Mesothelial cell of epicardium (in vitro differentiated cells): ENCODE measurements at places on chromosomes 7 and 10.

GRCh38 chr7:69537691-69538090 lies 60.6 kb upstream of the AUTS2 start:
- no peaks in the 10 kb centered on the region for H3K4me1 ChIP-seq
- H3K27ac ChIP-seq, result no peak overlapping the region
- no peaks in the 10 kb centered on the region for H3K36me3 ChIP-seq
- no peak overlapping the region for H3K4me3 ChIP-seq
- peaks cover 23% of the 10 kb centered on the region for H3K27me3 ChIP-seq
- DNase-seq, result no peak

DNA sequence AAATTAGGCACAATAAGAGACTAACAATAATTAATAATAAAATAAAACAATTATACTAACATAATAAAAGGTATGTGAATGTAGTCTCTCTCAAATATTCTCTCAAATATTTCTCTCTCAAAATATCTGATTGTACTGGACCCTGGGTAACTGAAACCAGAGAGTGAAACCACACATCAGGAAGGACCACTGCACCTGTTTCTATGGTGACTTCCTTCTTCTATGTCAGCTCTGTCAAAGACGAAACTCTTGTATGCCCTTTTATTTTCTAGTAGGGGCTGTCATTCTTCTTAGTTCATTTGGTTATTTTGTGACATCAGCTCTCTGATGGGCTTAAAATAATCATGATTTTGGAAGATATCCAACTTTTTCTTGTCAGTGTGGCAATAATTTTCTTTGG lies 428.0 kb upstream of the TPK1 start:
- no peaks in the 10 kb centered on the region for H3K27me3 ChIP-seq
- H3K4me3 ChIP-seq, result no peak overlapping the region
- DNase-seq, result no peak
- no peaks in the 10 kb centered on the region for H3K36me3 ChIP-seq
- H3K27ac ChIP-seq, result no peak overlapping the region

DNA sequence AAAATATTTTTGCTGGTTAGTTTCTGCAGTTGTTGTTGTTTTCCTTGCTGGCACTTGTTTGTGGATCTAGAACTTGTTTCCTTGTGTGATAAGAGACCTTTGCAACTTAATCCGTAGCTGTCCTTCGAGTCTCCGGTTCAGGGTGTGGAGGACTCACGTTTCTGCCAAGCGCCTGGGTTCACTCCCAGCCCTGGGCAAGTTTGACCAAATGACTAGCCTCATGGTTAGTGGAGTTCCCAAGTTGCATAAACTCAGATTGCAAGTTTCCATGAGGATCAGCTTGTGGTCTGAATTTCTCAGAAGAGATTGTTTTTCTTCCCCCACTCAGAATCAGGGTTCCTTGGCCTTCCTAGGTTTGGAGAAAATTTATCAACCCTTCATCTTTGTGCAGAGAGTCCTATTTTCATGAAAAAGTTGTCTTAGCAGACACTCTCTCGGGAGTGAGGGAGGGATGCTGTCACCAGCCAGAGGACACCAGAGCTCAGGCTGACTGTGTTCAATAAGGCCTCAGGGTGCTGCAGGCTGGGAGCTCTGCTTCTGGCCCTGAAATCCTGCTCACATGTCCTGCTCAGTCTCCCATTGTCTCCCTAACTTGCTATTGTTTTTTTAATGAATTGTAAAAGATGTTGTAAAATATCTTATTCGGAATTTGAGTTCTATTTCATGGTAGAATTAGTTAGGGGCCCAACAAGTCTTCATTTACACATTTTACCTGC lies 377.7 kb upstream of the KLF6 start:
- H3K4me3 ChIP-seq, result no peak overlapping the region
- no peaks in the 10 kb centered on the region for H3K27me3 ChIP-seq
- no peak for DNase-seq
- no peak overlapping the region for H3K27ac ChIP-seq
- no peaks in the 10 kb centered on the region for H3K4me1 ChIP-seq
- H3K36me3 ChIP-seq, result no peaks in the 10 kb centered on the region

DNA sequence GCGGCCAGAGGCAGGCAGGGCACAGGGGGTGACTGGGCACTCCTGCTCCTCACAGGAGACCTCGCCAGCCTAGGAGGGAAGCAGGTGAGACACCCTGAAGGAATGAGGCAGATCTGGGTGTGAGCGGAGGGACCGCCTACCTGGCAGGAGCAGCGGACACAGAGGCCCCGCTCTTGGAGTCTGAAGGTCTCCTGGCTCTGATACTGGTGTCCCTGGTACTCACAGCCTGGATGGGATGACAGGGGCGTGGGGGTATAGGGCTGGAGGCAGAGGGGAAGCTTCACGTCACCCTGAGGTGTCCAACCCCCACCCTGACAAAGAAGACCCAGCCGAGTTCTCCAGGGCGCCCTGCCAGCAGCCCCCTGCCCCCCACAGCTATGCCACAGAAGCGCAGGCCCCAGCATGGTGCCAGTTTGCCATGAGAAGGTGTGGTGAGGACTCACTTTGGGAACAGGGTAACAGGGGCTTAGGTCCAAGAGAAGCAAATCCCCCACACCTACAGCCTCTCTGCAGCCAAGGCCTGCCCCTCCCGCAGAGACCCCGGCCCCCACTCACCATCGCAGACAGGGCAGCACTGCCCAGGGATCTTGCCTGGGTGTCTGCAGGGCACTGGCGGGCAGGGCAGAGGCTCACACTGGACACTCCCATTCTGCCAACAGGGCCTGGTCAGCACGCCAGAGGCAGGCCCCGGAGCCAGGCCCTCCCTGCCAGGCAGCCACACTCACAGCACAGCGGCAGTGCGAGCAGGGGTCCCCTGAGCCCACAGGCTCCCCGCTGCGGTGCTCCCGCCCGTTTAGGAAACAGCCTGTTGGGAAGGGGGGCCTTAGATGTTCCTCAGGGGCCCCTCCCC lies 17.0 kb downstream of the KCP start:
- no peak for DNase-seq
- H3K4me3 ChIP-seq, result no peak overlapping the region
- H3K4me1 ChIP-seq, result peaks cover 2% of the 10 kb centered on the region
